Cortex of kidney (tissue), 1 donor: ENCODE measurements at places on chromosomes 3 and 15.

GRCh38 chr15:40511472-40512133, 40.8 kb downstream of the CHST14 start:
- DNase-seq = no peak

- no peak for DNase-seq
These were observed at the start of gene KLHL6 for GRCh38 chr3:183555541-183556081. KLHL6 (minus strand) TSS chr3:183555706; CDS start chr3:183555653, 53 bp downstream.

- no peak for DNase-seq
These were observed 29.9 kb downstream of the TMEM40 start for GRCh38 chr3:12729051-12729651.

DNA sequence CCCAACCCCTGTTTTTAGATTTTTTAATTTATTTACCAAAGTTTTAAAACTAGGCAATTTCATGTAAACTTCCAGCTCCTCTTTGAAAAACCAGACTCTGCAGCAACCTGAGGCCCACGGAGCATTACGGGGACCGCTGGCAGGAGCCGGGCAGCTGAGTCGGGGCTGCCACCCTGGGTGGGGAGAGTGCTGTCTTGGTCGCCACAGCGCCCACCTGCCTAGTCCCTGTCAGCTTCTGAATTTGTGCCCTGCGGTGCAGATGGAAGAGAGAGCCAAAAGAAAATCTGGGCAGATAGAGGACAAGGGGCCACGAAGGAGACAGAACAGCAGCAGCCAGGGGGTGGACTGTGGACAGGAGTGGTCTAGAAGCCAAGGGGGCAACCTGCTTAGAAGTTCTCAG, 34.6 kb downstream of the PXYLP1 start:
- DNase-seq = no peak

- DNase-seq = no peak
These were observed 93.7 kb upstream of the MBNL1 start for GRCh38 chr3:152174876-152175527.

- no peak for DNase-seq
These were observed 19.5 kb downstream of the SETMAR start for GRCh38 chr3:4322635-4323034.

- no peak for DNase-seq
These were observed 539.7 kb downstream of the DIPK2A start for GRCh38 chr3:144511346-144511745.

DNA sequence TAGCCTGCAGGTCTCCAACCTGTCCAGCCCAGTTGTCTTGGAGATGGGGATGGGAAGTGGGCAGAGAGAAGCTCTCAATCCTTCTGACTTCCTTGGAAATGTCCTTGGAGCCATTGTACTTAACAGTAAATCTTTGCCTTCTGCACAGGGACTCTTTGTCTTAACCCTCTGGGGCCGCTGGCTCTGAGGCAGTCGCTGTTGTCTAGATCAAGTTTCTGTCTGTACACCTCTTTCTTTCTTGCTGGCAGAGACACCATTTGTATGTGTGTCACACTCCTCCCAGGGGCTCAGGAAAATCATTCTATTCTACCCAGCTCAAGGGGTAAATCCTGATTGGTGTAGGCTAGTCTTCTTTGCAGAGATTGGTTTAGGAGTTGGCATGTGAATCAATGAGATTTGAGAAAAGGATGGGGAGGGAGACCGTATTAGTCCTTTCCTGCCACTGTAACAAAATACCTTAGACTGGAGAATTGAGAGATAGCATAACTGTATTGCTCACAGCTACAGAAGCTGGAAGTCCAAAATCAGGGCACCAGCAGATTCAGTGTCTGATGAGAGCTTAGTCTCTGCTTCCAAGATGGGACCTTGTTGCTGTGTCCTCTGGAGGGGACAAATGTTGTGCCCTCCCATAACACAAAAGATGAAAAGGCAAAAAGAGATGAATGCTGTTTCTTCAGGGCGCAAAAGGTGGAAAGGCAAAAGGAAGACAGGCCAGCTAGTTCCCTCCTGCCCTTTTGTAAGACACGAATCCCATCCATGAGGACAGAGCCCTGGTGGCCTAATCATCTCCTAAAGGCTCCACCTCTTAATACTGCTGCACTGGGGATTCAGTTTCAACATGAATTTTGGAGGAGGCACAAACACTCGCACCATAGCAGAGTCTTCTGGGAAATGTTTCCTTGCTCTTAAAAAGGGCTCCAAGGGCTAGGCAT, 66.3 kb downstream of the PPCDC start:
- DNase-seq = no peak

GRCh38 chr3:161927131-161927530, 430.5 kb downstream of the OTOL1 start:
- no peak for DNase-seq
